ENCODE measurements at places on chromosomes 6 and 20. TPM values are rescaled to one million over a fixed set of nuclear protein-coding genes. Genes with fewer than 3 reads are reported as not detected.

- DNase-seq = no peak
Measured at GRCh38 chr6:57102976-57103375, 13.0 kb downstream of the ZNF451 start.

DNA sequence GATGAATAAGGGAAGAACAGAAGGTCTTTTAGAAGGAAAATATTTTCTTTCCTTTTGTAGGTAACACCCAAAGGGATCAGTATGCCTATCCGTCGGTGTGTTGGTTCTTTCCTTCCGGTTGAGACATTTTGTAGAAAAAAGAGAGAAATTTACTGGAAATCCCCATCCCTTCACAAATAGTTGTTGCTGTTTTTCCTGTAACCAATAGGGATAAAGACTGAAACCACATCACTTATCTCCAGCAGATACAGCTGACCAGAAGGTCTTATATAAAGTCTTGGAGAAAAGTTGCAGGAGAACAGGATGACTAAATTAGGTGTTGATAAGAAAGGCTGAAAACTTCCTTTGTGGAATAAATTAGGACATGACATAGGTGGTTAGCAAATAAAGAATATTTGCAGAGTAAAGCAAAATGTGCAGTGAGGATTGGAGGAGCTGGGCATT, 14.8 kb upstream of the HLA-DRB1 start:
- no peak for DNase-seq

Gene PRKN
- total RNA-seq = 7.2 TPM

- DNase-seq = no peak
Measured at GRCh38 chr20:57231161-57231560, 35.3 kb downstream of the BMP7 start.

Gene TMEM217
- total RNA-seq = 1.0 TPM

Data from breast epithelium (tissue), 4 donors.